ENCODE measurements at places on chromosomes 4 and X.

- peak; percentile 18 for DNase-seq
Observed at GRCh38 chrX:154411981-154412340, 622 bp downstream of the TAFAZZIN start.

DNA sequence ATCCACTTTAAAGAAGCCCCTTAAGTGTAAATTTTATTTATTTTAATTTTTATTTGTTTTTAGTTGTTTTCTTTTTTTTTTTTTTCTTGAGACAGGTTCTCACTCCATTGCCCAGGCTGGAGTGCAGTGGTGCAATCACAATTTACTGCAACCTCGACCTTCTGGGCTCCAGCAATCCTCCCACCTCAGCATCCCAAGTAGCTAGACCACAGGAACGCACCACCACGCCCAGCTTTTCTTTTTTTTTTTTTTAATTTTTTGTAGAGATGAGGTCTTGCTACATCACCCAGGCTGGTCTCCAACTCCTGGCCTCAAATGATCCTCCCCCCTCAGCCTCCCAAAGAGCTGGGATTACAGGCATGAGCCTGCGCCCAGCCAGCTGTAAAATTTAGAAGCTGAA is 6.0 kb downstream of the SAT1 start:
- DNase-seq: no peak

- DNase-seq: no peak
Observed at GRCh38 chr4:55318175-55319129, 27.6 kb upstream of the SRD5A3 start.

GRCh38 chrX:103275947-103276567 is 493 bp downstream of the TCEAL5 start:
- no peak for DNase-seq

DNA sequence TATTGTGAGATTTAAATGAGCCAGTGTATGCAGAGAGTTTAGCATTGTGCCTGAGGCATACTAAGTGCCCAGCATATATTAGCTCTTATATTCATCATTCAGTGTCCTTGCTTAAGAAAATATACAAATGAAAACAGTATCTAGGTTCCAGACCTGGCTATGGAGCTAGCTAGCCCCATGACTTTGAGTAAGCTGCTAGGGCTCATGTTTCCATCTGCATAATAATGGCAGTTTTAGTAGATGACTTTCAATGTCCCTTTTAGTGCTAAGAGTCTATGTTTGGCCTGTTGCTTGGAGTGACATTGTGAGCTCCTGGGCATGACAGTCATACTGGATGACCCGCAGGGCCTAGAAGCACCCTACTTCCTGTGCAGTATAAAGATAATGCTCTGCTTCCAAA is 435.3 kb downstream of the ZIC3 start:
- DNase-seq: no peak

DNA sequence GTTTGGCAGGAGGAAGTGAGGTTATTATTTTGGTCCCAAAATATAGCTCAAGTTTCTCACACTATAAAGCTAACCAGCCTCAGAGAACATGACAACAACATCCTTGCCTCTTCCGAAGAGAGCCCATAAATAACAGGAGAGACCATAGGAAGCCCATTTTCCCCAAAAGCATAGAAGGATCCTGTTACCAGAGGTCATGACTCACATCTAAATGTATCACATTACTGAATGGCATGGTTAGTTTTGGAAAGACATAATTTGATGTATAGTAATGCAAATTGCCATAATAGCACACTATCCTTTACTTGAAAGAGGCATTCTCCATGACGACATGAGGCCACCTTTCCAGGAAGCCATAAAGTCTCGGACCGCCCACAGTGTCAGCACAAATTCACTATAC is 238.8 kb upstream of the GRIA3 start:
- DNase-seq: no peak

- DNase-seq: no peak
Observed at GRCh38 chr4:102500352-102500695, 835 bp upstream of the NFKB1 start.

GRCh38 chr4:98150092-98150761 is 7.0 kb upstream of the STPG2 start:
- no peak for DNase-seq

GRCh38 chr4:184324939-184325477 is 107.3 kb upstream of the ENPP6 start:
- DNase-seq: no peak

DNA sequence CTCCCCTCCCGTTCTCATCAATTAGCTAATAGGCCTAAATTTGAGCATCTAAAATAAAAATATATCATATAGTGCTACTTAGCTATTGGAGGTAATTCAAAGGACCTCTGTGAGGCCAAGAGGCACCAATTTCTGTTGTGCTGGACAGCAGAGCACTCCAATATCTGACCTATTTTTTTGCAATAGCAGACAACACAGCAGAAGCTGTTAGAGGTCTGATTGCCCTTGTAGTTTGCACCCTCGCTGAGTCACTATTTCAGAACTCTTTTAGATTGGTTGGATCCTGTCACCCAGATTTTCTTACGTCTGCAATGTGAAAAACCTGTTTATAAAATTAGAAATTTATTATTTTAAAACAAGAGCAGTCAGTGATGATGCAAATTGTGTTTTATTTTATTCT is 184.1 kb downstream of the CEP135 start:
- no peak for DNase-seq

DNA sequence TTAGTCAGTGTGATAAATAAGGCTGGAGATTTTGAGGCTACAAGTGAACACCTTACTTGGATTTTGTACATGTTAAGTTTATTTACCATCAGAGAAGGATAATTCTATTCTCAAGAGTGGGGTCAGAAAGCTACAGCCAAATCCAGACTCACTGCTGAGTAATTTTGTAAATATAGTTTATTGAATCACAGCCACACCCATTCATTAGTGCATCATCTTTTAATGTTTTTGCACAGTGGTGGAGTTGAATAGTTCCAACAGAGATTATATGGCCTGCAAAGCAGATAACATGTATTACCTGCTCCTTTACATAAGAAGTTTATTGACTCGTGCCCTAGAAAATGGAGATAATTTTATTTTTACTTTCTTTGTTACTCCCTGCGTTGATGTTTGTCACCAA is 60.4 kb downstream of the PCDH18 start:
- DNase-seq: no peak

- DNase-seq: no peak
Observed at GRCh38 chr4:16196482-16197393, 29.5 kb downstream of the TAPT1 start.

- no peak for DNase-seq
Observed at GRCh38 chr4:185945252-185945651, 123.7 kb upstream of the TLR3 start.

GRCh38 chrX:107659768-107660167 is 31.5 kb downstream of the PRPS1 start:
- DNase-seq: no peak

DNA sequence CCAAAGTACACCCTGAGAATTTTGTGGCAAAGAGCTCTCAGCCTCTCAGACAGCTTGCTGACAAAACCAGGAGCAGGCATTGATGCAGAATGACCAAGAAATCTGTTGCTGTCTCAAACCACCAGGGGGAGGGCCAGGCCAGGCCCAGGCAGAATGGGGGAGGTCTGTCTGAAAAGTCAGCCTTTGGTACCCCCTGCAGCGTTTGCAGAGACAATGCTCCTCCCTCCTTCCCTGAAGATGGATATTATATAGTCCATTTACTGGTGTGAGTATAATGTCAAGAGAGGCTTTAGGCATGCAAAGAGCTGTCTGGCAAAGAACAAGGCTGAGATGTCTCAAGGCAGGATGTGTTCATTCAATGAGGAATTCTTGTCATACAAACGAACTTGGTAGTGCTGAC is 52.9 kb upstream of the TRPC5OS start:
- DNase-seq: no peak

DNA sequence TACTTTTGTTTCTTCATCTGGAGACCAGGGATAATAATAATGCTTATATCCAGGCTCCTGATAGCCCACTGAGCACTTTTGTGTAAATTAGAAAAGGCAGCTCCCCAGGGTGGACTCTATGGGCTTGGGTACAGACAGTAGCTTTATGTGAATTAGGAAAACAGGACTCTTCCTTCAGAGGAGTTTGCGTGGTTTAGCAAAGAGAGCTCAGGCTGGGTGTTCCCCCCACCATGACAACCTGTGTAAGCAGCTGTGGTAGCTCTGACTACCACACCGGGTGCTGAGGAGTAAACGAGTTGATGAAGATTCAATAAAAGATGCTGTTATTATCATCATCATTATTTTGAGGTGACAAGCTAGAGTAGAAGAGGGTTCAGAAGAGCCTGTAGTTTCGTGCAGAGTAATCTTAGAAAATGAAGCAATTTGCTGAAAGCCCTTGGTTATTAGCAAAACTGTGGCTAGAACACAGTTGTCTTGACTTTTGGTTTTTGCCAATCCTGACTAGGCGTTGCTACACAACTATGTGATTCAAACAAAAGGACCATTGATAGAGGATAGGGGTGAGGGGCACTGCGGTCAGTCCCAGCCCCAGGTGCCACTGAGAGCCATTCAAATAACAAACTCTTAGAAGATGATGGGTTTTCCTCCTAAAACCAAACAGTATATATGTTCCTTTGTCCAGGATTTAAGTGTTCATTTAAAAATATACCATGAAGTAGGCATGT is 60.6 kb upstream of the LIMCH1 start:
- no peak for DNase-seq

DNA sequence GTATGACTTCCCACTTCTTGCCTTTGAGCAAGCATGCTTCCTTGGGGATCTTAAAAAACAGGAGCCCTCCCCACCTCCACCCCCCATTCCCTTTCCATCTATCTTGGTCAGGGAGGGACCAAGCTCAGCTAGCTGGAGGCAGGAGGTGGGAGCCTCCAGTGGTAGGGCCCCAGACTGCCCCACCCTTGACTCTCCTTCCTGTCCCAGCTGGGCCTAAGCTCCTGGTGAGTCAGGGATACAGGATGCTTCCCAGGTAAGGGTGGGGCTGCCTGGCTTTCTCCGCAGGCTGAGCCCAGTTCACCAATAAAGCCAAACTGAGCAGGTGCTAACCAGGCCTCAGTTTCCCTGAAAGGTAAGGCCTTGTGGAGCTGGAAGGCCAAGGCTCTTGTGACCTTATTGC is 15.2 kb downstream of the EFNB1 start:
- DNase-seq: no peak

- DNase-seq: no peak
Observed at GRCh38 chr4:20395160-20395773, 143.6 kb downstream of the SLIT2 start.

- no peak for DNase-seq
Observed at GRCh38 chrX:71871367-71871766, 39.3 kb upstream of the NHSL2 start.

DNA sequence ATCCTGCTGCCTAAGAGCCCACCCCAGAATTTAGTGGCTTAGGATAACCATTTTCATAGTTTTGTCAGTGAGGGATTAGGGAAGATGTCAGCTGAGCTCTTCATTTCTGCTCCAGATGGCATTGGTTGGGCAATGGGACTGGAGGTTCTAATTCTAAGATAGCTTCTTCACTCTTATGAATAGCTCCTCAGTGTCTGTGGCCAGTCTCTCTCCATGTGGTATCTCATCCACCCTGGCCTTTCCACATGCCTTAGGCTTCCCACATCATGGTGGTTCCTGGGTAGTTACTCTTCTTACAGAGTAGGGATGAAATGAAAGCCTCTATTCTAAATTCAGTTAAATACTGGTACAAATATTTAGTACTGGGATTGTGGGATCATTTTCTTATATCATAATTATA is 31.3 kb downstream of the REPS2 start:
- DNase-seq: no peak

DNA sequence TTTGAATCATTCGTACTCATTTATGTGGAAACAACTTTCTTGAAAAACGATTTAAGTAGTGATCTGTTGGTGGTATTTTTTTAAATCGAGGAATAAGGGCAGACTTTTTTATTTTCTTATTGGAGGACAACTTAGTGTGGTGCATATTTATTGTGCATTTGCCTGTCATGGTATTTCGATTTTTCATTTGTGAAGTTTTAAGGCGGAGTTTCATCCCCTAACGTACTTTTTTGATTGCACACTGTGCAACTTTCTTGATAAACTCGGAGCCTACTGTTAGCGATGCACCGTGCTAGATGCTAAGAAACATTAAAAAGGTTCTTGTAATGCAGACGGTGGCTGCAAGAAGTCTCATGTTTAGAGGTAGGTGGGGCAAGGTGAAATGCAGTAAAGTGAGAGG is 1.4 kb downstream of the ZFX start:
- DNase-seq: no peak

GRCh38 chrX:68940601-68941000 is 111.8 kb downstream of the EFNB1 start:
- DNase-seq: no peak

DNA sequence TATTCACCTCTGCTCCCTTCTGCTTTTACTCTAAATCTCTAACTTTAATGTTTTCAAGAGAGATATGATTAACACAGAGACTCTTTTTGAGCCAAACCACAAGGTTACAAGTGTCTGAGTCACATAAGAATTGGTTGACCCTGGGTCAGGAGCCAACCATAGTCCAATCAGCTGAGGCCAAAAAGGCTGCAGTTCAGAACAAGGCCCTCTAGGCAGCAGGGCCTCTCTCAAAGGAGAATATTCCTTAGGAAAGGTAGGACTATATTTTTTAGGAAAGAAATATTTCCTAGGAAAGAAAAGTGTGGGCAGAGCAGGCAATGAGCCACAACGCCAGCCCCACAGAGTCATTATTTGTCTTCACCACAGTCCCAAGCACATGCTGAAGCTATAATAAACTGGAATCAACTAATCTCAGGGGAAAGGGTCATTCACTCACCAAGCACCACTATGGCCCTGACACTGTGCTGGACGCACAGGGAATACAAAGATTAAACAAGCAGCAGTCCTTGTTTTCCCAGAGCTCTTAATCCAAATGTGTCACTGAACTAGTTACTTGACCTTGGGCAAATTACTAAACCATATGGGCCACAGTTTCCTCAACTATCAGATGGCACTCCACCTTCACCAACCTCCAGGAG is 2.2 kb downstream of the ATP8A1 start:
- no peak for DNase-seq

DNA sequence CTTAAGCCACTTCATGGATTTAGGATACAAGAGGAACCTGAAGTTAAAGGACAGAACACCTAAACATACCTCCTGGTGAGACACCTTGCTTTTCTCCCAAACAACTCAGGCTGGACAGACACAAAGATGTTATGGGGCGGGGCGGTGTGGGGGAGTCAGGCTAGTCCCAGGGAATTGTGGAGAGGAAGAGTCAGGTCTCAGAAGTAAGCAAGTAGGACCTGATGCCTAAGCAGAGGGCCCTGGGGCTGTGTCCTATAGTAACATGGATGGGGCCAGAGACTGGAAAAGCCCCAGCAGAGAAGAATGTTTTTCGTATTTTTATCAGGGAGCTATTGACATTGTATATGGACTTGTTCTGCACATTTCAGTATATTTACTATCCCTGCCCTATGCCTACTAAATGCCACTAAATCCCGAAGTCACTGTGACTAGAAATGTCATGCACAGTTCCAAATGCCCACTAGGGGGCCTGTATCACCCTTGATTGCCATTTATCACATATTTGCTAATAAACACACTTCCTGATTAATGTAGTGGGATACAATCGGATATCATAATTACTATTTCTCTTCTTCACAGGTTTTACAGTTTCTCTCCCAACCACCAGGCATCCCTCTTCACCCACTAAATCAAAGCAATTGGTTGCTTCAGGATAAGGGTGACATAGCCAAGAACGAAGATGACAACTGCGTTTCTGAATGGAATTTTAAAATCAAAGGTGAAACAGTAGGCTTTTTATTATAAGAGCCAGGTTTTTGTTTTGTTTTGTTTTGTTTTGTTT is 23.8 kb upstream of the ARHGAP10 start:
- DNase-seq: peak; percentile 31
